ENCODE measurements at places on chromosomes 4 and X.

- no peak for DNase-seq
Observed at GRCh38 chr4:139763672-139764071, 98.1 kb downstream of the MGST2 start.

DNA sequence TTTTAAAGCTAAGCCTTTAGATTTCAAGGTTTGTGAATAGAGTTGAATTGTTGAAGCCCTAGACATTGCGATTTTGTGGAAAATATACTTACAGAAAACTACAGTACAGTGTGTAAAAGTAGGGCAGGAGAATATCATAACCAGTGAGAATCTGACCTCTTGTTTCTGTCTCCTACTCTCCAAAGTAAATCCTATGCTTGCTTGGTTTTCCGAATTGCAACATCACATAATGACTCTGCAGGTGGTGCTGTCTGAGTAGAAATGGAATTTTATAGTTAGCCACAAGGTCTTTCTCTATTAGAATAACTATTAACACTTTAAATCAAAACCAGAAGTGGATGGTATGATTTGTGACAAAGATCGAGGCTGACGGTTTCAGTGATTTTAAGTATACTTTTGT, 505.6 kb downstream of the RAPGEF2 start:
- DNase-seq: no peak

- DNase-seq: no peak
Observed at GRCh38 chrX:126393284-126393683, 159.3 kb downstream of the DCAF12L1 start.

DNA sequence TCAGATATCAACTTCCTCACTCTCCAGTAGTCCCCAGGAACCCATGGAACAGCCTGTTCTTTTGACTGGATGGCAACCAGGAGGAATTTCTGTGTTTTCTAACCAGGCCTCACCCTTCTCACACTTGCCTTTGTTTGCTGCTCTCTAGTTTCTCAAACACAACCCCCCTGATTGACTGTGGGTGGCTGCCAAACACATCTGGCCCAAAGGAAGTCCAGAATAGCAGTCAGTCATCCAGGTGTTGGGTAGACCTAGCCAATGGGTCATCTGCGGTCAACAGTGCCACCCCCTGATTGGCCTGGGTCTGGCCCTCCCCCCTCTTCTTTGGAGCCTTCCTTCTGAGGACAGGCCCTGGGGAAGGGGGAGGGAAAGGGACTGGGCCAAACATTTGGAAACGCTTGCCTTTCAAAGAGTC, 53.7 kb downstream of the MSX1 start:
- DNase-seq: no peak

GRCh38 chr4:2598511-2599303, 62.3 kb downstream of the FAM193A start:
- no peak for DNase-seq

DNA sequence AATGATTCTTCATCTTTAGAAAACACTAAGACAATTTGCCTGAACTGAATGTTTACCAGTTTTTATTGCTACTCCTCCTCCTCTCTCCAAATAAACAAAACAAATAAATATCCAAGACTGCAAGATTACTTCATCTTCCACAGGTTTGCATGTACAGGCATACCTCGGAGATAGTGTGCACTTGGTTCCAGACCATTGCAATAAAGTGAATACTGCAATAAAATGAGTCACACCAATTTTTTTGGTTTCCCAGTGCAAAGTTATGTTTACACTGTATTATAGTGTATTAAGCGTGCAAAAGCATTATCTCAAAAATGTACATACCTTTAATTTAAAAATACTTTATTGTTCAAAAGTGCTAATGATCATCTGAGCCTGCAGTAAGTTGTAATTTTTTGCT, 53.3 kb downstream of the FBXL5 start:
- no peak for DNase-seq

DNA sequence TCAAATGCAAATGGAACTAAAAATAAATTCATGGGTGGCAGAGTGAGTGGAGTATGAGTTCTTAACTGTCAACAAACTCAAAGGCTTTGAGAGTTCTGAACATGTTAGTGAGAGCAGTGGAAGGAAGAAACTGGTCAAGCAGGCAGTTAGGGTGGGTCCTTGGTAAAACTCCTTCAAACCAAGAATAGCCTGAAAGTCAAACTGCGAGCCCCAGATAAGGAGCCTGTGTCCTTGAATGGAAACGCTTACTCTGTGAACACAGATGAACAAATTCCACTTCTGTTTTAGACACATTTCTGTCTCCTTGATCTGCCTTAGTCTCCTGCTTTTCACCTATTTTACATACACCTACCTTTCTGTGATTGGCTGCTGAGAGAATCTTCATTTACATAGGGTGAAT, 129.4 kb upstream of the PCDH18 start:
- DNase-seq: no peak

DNA sequence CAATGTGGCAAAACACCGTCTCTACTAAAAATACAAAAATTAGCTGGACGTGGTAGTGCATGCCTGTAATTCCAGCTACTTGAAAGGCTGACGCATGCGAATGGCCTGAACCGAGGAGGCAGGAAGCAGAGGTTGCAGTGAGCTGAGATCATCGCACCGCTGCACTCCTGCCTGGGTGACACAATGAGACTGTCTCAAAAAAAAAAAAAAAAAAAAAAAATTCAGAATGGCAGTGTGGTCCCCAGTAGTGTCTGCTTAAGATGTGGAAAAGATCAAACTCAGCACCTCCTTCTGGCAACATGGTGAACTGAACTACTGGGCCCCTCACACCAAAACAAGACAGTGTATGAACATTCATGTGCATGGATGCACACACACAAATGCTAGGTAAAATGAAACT, 32.2 kb downstream of the SMS start:
- no peak for DNase-seq

- DNase-seq: peak; percentile 57
Observed at GRCh38 chrX:154436983-154437752, at the start of gene GDI1. Gene GDI1, plus strand, starts transcription at chrX:154437154. Its CDS starts 101 bp downstream, at chrX:154437255.

- no peak for DNase-seq
Observed at GRCh38 chr4:16524911-16525554, 298.8 kb upstream of the TAPT1 start.

- DNase-seq: no peak
Observed at GRCh38 chr4:115213716-115214115, 100.3 kb upstream of the NDST4 start.

DNA sequence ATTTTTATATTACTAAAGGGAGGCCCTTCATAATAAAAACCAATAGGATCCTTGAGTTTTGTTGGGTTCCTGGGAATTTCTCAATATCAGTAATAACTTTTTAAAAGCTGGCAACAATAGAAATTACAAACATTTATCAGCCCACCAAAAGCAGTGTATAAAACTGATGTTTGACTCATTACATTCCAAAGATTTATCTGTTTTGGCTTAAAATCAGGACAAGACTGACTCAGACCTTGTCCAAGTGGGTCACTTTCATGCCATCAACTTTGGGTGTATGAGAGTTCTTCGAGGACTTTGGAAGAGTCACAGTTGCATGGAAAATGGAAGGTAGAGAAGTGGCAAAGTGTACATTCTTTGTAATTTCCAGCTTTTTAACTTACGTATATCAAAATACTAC, 102.8 kb downstream of the FRMPD4 start:
- DNase-seq: no peak

GRCh38 chrX:38166478-38167083, 54.1 kb downstream of the SRPX start:
- peak; percentile 51 for DNase-seq
